C1 segment of cervical spinal cord (tissue), 14 donors: ENCODE measurements at places on chromosomes 16 and 17.

GRCh38 chr17:13544765-13545164 is 57.0 kb downstream of the HS3ST3A1 start:
- no peak for DNase-seq

DNA sequence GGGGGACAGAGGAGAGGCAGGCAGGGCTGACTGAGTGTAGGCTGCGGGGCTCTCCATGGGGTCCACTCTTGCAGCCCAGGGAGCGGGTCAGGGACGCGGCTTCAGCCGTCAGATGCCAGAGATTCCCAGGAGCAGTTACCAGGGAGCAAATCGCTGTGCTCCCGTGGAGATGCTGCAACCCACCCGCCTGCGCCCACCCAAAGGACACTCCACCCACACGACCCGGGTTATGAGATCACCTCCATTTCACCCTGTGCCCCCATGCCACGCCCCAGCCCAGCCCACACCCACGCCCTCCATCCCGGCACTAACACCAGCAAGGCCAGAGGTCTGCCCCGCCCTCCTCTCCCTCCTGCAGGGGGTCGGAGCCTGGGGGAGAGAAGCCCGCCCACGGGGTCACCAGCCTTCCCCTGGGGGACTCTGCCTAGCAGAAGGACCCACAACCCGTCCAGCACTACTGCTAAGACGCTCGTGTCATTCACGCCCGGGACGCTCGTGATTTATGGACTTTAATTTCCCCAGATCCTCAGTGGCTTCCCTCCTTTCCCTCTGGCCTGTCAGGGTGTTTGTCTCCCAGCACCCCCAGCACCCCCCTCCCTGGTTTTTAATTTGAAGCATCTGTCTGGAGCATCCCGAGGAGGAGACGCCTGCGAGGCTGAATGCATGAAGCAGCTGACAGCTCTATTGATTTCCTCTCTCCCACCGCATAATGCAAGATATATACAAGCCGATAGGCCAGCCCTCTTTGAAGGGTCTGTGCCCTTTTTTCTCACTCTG is 6.7 kb upstream of the RPL38 start:
- no peak for DNase-seq

- DNase-seq = no peak
These were observed 163.2 kb downstream of the SPECC1 start for GRCh38 chr17:20172376-20172775.

DNA sequence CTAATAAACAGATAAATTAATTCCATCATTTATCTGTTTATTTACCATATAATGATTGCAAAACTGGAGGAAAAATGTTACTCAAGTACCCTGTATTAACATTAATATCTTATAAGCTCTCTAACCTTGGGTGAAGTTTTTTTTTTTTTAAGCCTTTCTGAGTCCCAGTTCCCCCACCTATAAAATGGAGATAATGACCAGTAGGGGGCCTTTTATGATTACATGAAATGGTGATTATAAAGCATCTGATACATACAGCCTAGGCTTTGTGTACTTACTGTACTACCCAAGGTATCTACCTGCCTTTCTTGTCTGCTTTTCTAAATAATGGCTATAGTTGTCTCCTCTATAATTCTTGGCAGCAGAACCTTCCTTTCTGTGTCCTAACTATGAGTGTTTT is 22.6 kb downstream of the LRRC36 start:
- no peak for DNase-seq

DNA sequence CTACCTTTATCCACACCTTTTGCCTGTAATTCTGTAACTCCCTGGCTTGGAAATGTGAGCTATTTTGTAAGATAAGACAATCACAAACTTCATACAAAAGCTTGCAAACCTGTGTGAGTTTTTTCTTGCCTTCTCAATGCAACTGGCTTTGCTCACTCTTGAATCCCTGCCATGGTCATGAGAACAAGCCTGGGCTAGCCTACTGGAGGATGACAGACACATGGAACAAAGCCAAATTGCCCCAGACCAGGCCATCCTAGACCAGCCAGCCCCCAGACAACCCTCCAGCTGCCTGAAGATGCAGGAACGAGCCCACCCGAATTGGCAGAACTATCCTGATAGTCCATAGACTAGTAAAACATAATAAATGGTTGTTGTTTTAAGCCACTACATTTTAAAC is 466.6 kb upstream of the ERCC4 start:
- no peak for DNase-seq

GRCh38 chr17:5241861-5242671 is 7.4 kb upstream of the SCIMP start:
- DNase-seq = no peak
